ENCODE measurements at places on chromosomes 2 and 18.

- no peak for DNase-seq
Observed at GRCh38 chr18:10936176-10937053, 213.0 kb downstream of the PIEZO2 start.

DNA sequence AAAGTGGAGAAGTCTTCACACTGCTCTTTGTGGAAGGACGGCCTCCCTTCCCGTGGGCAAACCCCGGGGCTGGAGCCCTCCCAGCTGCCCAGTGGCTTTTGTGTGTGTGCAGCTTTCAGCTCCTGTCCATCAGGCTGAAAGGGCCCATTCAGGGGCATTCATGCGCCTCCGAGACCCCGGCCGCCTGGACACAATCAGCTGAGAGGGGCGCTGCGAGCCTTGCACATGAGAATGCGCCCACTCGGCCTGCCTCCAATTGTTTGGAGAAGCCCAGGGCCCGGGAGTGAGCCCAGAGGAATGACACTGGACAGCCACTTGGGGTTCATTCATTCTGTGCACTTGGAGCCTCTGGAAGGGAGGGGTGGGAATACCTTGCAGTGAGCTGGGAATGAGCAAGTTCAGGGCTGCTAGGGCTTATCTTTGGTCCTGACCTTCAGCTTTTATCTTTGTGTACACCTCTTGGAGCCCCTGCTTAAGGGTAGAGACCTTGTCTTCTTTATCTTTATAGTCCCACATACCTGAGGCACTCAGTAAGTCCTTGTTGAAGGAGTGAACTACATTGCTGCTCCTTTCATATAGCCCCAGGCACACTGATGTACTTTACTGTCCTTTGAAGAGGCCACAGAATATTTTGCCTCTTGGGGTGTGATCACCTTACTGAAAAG, 56.5 kb downstream of the TCF7L1 start:
- no peak for DNase-seq

DNA sequence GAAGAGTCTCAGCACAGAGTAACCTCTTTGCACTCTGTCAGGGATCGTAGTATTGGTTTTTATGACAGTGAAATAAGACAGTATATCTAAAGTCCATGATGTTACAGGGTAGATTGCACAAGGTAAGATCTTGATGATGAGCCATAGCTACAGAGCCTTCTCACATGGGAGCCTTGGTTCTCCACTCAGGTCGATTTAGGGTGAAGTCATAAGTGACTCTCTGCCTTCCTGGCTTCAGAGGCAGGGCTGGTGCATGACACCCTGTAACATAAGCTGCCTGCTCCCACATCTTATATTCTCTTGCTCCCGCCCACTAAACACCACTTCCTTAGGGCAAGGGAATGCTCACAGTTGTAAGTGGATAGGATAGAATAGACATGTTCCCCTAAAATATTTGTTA, 13.3 kb downstream of the DAPL1 start:
- DNase-seq: no peak

- DNase-seq: no peak
Observed at GRCh38 chr2:171334171-171334570, 99.6 kb downstream of the METTL8 start.

DNA sequence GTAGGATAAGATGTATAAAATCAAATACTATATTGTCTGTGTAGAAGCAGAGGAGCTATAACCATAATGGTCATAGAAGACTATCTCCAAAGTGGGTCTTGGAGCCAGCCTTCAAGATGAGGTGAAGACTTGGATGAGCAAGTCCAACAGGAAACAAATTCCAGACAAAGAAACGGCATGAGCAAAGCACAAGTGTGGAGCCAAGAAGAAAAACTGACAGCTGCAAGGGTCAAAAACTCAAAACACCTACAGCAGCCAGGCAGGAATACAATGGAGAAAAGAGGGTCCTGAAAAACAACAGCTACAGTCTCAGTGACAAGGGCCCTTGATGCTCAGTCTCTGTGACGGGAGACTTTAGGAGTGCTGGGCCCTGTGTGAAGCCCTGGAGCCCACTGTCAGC, 102.4 kb downstream of the STK39 start:
- DNase-seq: no peak

- DNase-seq: no peak
Observed at GRCh38 chr2:67567886-67568285, 170.8 kb downstream of the ETAA1 start.

GRCh38 chr2:217667512-217667911, 335.3 kb downstream of the TNS1 start:
- no peak for DNase-seq
